ENCODE measurements at places on chromosomes 7 and 10.

- no peak for DNase-seq
Observed at GRCh38 chr7:130037703-130038102, 13.5 kb downstream of the ZC3HC1 start.

DNA sequence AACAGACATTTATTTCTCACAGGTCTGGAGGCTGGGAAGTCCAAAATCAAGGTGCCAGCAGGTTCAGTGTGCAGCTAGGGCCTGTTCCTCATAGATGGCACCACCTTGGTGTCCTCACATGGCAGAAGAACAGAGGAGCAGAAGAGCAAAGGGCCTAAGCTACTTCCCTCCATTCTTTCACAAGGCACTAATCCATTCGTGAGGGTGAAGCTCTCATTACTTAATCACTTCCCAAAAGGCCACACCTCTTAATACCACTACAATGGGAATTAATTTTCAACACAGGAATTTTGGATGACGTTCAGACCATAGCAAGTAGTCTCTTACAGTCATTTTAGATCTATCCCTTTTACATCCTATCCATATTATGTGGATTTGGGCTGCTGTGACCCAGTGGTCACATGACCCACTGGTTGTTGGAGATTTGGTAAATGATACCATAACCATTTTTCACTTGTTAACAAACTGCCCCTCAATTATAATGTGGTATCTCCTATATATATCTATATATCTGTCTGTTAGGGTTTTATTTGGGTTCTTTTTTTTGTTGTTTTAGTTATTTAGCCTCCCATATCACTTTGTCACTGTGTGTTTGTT is 63.4 kb downstream of the BBS9 start:
- DNase-seq: no peak

- no peak for DNase-seq
Observed at GRCh38 chr7:105228555-105228954, 160.2 kb downstream of the SRPK2 start.

- DNase-seq: no peak
Observed at GRCh38 chr10:16814012-16814411, 3.2 kb downstream of the RSU1 start.

- no peak for DNase-seq
Observed at GRCh38 chr7:139603896-139604295, 80.4 kb downstream of the CLEC2L start.

DNA sequence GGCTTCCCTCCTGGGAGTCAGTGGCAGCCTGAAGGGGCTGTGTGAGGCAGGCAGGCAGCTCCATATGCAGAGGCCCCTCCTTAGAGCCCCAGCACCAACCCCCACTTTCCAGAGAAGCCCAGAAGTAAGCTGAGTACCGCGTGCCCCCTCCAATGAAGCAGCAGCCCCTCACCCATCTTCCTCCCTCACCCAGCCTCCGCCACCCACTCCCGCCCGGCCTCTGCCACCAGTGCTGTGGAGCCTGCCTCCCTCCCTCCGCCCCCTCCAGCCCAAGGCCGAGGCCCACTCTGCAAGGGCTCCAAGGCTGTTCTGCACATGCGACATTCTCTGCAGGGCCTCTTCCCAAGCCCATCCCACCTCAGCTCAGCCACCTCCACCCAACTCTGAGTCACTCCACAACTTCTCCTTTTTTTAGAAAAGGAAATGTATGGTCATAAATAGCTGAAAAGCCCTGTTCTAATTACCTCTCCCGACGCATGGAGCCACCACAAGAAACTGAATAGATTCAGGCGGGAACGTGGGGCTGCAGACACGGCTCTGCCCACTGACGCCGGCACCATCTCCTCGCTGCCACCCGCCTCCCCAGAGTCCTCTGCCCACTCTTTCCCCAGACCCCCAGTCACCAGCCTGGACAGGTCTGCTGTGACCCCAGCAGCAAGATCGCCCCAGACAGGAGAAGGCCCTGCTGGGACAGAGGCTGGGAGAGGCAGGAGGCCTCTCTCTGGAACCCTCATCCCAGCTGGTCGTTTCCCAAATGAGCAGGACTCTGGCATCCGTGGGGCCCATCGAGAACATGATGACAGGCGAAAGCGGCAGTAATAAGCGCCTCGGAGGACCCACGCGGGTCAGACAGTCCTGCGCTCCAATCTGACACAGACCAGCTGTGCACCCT is 213.9 kb downstream of the MAD1L1 start:
- DNase-seq: no peak

DNA sequence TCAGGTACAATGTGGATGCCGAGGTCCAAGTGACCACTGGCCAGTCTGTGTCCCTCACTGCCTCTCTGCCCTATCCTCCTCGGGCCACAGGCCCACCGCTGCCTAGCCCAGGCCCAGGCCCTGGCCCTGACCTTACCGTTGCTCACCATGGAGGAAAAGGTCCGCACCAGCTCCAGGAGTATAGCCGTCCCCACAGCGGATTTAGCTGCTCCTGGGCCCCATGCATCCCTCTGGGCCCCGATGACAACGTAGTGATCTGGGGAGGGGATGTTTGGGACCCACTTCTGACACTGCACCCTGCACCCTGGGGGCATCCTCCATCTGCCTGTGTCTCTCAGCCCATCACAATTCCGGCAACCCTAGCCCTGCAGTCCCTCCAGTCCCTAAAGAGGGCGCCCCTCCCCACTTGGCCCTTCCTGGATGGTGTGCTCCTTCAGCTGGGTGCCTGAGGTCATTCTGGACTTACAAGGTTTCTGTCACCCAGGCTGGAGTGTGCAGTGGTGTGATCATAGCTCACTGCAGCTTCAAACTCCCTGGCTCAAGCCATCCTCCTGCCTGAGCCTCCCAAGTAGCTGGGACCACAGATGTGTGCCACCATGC is 12.1 kb downstream of the TFR2 start:
- no peak for DNase-seq

- DNase-seq: no peak
Observed at GRCh38 chr10:132134241-132135052, 52.3 kb upstream of the DPYSL4 start.

DNA sequence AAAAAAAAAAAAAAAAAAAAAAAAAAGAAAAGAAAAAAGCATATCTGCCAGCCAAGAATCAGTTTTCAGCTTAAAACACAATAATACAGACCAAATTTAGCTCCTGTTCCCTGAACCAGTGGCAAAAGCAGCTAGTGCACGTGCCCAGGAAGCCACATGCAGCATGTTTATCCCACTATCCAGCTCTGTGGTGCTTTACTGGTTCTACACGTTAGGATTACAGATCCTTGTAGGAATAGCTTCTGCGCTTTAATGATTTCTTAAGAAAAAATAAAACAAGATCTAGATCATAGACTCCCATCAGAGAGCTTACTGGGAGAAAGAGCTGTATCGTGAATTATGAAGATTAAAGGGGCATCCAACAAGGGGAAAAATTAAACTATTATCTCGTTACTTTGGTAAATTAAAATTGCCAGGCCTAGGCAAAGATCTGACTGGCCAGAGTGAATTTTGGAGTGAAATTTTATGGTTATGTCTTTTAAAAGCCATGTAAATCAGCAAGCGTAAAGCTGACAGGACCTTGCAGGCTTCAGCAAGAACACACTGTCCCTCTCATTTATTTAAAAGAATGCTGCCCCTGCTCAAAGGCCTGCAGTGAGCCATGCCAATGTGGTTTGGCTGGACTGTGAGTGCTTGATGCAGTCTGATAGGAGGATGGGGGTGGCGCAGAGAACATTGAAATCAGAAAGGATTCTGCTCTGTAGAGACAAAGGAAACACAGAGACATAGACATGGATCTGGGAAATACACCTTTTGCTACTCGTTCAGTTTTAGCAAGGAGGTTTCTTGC is 177.3 kb upstream of the PHYHIPL start:
- DNase-seq: peak; percentile 17

- no peak for DNase-seq
Observed at GRCh38 chr7:16929146-16929762, 47.5 kb upstream of the AGR3 start.

GRCh38 chr7:29623973-29624372 is 60.3 kb downstream of the PRR15 start:
- no peak for DNase-seq

DNA sequence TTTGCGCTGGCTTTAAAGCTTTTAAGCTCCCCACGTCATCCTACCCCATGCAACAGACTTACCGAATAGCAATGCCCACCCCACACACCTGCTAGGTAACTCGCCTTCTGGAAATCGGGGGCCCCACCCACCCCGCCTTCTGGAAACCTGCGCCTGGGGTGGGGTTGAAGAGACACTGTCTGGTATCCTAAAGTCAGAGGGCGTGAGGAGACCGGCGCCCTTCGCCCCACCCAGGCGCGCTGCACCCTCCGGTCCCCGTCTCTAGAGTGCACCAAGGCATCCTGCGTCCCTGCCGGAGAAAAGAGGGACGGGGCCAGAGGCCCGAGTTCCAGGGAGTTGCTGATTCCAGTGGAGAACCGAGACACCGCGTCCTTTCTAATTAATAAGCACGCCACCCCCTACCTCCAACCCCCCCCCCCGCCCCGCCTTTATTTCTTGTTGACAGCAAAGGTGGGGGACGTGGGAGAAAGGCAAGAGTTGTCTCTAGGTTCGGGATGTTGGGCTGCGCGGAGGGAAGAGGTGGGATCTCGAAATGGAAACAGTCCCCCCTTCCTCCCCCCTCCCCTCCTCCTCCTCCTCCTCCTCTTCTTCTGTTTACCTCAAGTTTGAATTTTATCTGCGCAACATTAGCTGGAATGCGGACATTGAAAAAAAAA is 220.9 kb upstream of the MKLN1 start:
- DNase-seq: no peak

- DNase-seq: no peak
Observed at GRCh38 chr7:8211725-8212096, 50.3 kb downstream of the ICA1 start.

GRCh38 chr7:129008645-129009414 is 46.1 kb downstream of the TNPO3 start:
- DNase-seq: no peak

DNA sequence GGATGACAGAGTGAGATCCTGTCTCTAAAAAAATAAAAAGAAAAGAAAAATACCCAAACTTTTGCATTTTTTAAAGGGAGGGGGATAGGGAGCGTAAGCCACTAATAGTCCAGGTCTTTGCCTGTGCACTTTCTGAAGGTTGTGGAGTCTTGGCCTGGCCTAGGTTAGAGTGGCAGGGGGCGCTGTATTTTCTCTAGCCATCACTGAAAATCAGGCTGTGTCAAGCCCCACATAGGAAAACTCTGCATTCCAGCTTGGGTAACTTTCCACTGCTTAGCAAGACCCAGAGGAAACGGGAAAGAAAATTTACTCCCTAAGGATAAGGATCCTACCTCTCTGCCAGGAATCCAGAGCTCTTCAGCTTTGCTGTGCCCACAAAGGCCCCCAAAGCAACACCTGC is 10.5 kb upstream of the PAX4 start:
- DNase-seq: no peak

DNA sequence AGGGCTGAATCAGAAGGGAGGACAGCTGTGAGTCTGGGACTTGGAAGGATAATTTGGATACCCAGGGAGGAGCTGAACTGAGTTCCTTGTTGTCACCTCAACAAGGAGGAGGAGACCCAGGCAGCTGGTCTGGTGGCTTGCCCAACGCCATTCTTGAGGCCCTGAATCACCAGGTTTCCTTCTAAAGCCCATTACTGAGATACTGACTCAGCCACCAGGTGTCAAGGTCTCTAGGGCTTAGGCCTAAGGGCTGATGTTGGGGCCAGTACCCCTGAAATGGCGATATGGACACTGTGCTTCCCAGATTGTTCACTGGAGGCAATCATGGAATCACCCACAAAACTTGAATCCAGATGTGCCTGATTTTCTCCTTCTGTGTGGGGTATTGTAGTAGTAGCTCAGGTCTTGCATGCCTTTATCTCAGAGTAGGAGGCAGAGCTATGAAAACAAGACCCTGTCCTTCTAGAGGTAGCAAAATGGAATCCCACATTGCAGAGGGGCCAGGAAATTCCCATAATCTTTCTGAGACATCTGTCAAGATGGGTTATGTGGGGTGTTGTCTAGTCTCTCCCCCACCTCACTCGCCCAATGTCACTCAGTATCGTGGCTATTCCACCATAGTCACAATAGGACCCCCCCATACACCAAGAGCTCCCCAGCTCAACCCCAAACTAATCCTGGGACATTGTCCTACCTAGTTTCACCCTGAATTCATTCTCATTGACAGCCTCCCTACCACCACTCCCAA is 1.8 kb upstream of the ATG9B start:
- no peak for DNase-seq

DNA sequence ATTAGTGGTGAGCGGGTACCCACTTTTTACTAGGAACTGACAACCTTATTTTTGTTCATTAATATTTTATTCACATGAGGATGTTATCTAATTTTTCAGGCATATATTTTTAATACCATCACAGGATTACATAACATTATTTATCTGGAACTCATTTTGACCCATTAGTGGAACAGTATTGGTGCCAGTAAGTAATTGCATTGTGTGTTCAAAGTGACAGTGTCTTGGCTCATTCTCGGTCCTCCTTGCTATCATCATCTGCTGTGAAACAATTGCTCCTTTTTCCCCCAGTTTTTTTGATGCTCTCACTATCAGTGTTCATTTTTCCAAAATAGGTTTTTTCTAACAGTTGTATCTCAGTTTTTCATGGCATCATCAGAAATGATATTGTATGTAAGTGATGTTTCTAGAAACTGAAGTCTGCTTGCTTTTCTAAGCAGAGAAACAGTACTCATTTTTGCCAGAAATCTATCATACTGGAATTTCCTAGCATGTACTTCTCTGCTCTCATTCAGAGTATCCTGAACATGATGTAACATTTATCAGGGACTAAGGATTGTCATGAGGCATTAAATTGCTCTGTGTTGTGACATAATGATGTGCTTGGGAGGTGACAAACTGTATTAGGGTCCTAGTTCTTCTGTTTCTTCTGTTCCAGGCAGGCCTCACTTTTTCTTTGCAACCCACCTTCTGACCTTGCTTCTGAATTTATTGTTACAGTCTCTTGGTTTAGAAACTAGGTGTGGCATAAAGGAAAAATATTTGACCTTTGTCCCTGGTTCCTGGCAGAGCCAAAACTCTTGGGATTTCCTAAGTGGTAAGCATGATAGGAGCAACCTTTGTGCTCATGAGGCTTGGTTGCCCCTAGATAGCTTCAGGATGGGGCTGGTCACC is 4.2 kb downstream of the NUB1 start:
- no peak for DNase-seq

GRCh38 chr10:42645103-42645502 is 6.7 kb upstream of the ZNF33B start:
- DNase-seq: no peak

- no peak for DNase-seq
Observed at GRCh38 chr10:34558093-34558583, 257.0 kb downstream of the PARD3 start.
